ENCODE measurements at places on chromosomes 11 and 22.

- no peak for DNase-seq
Measured at GRCh38 chr11:12775955-12776354, 101.7 kb downstream of the TEAD1 start.

- no peak for DNase-seq
Measured at GRCh38 chr11:106070606-106071005, 6.5 kb downstream of the KBTBD3 start.

DNA sequence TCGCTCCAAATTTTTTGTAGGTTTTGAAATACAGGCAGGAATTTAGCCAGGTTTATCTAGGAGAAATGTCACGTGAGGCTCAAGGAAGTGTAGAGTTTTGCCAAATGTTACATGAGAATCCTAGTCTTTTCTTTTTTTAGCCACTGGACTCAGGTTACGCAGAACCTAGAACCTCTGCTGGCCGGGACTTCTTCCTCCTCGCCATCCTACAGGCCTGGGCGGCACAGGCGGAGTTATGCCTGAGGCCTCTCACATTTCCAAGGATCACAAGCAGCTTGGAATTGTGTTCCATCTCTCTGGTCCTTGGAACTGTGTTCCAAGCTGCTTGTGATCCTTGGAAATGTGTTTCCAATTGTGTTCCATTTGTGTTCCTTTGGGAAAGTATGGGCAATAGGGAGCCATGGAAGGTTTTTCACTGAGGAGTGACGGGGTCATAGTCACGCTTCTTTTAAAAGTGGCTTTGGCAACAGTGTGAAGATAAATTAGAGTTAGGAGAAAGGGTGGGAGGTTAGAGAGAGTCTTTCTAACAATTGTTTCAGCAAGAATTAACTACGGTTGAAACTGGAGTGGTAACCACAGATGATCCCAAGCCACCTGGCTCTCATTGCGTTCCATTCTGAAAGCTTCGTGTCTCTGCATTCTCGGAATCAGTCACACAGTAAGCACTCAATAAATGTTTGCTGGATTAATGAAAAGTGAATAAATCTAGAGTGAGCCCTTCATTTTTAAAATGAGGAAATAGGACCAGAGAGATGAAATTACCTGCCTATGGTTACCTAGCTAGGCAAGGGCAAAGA lies 12.5 kb upstream of the POU2AF1 start:
- no peak for DNase-seq

DNA sequence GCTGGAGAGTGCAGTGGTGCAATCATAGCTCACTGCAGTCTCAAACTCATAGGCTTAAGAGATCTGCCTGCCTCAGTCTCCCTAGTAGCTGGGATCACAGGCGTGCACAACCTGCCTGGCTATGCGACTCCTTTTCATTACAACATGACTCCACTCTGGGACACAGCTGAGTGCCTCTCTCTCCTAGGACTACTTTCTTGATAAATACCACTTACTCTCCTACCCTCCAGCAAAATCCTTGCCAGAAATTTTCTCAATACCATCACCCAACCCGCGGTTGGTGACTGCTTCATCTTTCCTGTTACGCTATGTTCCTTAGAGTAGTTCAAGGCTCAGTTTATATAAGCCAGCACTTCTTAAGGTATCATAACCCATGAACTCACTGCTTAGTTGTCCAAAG lies 26.9 kb downstream of the ARFGAP3 start:
- DNase-seq, result no peak

DNA sequence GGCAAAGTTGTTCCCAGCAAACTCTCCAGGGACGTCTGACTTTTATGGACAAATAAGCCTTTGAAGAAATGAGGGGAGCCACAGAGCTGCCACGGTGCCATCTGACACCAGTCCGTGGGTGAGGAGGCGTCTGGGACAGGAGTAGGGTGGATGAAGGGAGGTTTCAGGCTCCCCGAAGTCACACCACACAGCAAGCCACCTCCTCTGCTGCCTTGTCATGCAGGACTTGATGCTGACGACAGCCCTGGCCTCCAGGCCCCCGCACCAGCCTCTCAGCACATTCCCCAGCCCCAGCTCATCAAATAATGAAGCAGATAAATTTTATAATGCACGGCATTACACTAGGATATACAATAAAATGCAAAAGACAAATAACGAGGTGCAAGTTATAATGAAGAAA lies 156.5 kb downstream of the CEP164 start:
- DNase-seq, result no peak

DNA sequence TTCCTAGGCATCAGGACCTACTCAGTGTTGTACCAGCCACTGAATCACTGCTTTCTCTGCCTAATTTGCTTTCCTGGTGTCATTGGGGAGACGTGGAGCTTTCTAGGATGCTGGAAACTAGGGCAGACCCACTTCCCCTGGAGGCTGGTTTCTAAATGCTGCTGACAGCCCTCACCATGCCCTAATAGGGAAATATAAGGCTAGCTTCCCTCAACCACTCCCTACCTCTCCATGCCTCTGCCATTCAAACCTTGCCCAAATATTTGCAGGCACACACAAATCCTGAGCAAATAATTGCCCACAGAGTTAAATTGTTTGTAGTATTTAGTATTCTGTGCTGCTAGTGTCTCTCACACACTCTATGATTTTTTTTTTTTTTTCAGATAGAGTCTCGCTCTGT lies 310.2 kb downstream of the DDX10 start:
- DNase-seq, result no peak

DNA sequence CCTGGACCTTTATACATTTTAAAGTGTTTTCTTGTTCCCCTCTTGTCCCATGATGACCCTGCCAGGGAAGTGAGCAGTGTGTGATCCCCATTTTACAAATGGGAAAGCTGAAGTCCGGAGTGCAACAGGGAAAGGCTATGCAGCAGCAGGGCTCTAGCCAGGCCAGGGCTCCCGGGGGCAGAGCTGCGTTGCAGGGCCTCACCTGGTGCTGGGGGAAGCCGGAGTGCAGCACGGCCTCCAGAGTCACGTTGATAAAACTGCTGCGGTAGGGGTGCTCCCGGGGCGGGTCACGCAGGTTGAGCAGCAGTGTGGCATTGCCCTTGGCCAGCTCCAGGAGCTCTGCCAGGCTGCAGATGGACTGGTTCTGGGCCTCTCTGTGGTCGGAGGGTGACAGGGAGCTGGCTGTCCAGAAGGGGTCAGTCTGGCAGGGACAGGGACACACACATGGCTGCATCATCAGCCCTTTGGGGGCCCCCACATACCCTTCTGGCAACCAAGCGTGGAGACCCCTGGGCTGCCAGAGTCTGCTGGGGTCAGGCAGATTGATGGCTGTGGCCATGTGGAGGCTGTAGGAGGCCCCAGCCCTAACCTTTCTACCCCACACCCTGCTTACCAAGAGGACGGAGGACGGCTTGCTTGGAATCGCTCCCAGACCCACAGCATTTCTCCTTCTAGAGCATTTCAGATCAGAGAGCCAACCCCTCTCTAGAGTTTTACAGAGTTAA lies 9.3 kb upstream of the KLHL35 start:
- no peak for DNase-seq

DNA sequence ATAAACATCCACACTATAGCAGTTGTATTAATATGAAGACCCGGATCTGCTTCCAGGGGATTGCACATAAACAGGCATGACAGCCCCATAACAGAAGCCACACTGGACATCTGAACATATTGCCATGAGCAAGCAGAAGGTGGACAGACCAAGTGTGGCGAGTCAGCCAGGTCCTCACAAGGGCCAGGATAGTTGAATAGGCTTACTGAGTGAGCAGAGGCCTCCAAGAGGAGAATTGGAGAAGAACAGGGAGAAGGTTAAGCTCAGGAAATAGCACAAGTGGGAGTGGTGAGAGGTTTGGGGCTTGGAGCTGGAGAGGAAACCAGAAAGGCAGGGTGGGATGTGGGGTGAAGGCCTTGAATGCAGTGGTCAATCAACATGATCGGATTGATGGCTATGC lies 10.8 kb downstream of the SLC35C1 start:
- DNase-seq, result no peak

GRCh38 chr11:112366777-112367176 lies 106.1 kb upstream of the PLET1 start:
- DNase-seq, result no peak

GRCh38 chr22:24579258-24579601 lies 13.6 kb downstream of the LRRC75B start:
- no peak for DNase-seq

DNA sequence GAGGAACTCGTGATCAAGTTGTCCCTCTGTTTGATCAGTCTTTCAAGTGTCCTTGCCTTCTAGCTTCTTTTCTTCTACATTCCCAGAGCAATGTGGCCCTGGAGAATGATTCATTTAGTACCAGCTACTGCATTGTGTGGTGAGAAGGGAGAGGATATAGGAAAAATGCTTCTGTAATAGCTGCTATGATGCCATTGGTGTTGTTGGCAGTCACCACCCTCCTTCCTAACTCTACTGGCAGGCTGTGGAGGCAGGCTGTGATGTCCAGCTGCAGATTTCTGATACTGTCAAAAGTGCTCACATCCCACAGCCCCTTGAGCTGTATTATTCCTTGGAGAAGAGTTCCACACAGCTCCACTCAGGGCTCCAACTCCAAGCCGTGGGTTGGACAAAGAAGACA lies 52.8 kb downstream of the ENDOD1 start:
- no peak for DNase-seq

- DNase-seq, result no peak
Measured at GRCh38 chr11:10622108-10622507, 53.6 kb upstream of the LYVE1 start.

DNA sequence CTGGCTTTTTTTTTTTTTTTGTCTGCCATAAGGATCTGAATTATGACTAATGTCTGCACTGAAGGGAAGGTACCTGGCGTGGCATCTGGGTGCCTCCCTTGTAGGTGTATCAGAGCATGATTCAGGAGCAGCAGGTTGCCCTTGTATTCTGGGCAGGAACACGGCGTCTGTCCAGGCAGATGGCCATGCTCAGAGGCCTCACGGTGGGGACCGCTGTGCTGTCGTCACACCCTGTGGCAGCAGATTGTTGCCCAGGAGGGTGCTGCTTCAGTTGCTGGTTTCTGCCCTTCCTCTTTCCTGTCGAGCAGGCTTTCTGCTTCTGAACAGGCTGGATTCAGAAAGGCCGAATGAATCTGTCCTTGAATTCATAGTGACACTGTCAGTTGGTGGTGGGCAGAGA lies 11.0 kb downstream of the ZNRF3 start:
- no peak for DNase-seq

GRCh38 chr11:111782109-111782741 lies 16.0 kb upstream of the PPP2R1B start:
- no peak for DNase-seq

GRCh38 chr11:107819361-107820014 lies 39.1 kb downstream of the SLC35F2 start:
- DNase-seq, result no peak

DNA sequence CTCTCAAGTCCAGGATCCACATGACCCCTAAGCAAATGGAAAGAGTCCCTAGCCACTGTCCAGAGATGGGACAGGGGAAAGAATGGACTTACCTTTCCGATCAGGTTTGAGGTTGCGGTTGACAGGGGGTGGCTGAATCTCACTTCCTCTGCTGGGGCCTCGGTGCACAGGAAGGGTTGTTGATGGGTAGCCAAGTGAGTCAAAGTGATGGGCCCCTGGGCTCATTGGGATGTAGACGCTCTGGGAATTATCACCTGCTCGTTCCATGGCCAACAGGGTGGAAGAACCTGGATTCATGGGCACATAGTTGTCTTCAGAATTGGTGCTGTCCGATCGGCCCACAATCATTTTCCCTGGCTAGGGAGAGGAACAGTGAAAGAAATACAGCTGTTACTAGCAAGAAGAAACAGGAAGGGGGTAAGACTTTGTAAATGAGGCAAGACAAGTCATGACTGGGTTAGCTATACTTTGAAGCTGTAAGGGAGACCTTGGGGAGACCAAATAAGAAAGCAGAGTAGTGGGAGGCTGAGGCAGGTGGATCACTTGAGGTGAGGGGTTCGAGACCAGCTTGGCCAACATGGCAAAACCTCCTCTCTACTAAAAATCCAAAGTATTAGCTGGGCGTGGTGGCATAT lies 34.7 kb downstream of the USP35 start:
- no peak for DNase-seq

DNA sequence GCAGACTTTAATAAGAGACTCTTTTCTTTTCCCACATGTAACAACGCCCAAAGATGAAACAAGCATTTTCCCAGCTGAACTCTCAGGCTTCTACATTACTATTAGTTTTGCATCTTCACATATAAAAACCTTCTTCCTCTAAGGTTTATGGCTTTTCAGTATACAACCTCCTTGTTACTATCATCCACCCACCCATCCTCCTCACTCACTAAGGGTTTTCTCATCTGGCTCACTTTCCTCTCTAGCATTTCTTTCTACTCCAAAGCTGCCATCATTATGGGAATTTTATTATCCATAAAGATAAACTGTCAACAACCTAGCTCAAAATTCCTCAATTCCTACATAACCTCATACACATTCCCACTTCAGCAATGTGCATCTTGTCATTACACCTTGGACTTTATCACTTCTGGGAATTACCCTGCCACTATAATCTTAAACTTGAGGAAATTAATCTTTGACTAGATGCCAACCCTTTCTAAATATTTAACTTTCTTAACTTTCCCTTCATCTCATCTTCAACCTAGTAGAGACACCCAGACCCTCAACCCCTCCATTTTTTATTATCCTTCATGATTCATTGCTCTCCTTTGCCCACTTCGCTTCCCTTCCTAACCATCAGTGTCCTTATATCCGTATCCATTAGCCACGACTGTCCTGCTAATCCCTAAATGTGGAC lies 30.9 kb downstream of the MTMR2 start:
- no peak for DNase-seq

- DNase-seq, result no peak
Measured at GRCh38 chr22:37487129-37487528, 945 bp upstream of the MFNG start.

DNA sequence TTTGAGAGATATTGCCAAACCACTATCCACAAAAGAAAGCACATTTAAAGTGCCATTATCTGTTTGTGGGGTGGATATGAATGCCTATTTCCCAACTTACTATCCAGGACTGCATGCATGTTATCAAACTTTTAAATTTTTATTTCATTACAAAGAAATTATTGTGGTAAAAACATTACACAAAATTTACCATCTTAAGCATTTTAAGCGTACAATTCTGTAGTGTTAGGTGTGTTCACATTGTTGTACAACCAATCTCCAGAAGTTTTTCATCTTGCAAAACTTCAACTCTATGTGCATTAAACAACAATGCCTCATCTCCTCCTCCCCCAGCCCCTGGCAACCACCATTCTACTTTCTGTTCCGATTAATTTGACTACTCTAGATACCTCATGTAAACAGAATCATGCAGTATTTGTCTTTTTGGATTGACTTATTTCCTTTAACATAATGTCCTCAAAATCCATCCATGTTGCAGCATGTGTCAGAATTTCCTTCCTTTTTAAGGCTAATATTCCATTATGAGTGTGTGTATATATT lies 17.6 kb upstream of the CD44 start:
- DNase-seq, result no peak

GRCh38 chr11:74276581-74276980 lies 34.9 kb downstream of the P4HA3 start:
- no peak for DNase-seq

GRCh38 chr11:95556342-95557163 lies 233.0 kb downstream of the FAM76B start:
- DNase-seq, result peak; percentile 66

GRCh38 chr11:47336595-47336994 lies 15.9 kb downstream of the MYBPC3 start:
- DNase-seq, result no peak

GRCh38 chr11:2592559-2593392 lies 107.0 kb downstream of the KCNQ1OT1 start:
- DNase-seq, result no peak

Data from AG09309 (cell line).